Activated naive CD4-positive, alpha-beta T cell treated with anti-CD3 and anti-CD28 coated beads for 36 hours (primary cell): ENCODE measurements at places on chromosomes 7 and 10.

DNA sequence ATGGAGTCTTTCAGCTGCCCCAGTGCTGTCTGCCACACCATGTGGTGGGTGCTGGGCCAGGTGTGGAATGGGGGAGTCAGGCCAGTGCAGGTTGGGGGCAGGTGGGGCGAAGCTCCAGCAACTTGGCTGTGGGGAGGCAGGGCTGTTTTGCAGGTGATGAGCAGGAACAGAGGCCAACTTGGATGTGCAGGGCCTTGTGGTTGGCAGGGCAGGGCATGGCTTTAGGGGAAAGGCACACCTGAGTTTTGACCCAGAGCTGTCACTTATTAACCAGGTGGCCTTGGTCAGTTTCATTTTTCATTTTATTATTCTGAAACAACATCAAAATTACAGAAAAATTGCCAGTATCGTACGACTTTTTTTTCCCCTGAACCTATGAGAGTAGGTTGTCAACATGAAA is 1.1 kb upstream of the SFTPA2 start:
- DNase-seq = no peak

DNA sequence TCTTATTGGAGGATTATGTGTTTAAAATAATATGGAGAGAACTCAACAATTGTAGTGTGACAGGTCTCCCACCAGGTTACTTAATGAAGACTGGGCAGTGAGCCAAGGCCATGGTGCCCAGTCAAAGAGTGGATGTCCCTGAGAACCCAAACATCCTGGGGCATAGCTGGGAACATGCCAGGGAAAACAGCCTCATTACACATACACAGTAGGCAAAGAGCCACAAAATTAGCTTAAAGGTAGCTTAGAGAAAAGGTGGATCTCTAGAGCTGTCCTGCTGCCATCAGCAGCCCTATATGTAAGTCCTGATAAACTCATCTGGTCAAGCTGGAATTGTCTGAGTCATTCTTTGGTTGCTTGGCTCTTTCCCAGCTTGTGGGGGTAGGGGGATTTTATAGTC is 287.8 kb downstream of the PHF14 start:
- no peak for DNase-seq

- DNase-seq = no peak
Measured at GRCh38 chr10:105121743-105122142, 480.7 kb downstream of the SORCS3 start.

- DNase-seq = no peak
Measured at GRCh38 chr10:43041422-43042342, 35.2 kb upstream of the RET start.

DNA sequence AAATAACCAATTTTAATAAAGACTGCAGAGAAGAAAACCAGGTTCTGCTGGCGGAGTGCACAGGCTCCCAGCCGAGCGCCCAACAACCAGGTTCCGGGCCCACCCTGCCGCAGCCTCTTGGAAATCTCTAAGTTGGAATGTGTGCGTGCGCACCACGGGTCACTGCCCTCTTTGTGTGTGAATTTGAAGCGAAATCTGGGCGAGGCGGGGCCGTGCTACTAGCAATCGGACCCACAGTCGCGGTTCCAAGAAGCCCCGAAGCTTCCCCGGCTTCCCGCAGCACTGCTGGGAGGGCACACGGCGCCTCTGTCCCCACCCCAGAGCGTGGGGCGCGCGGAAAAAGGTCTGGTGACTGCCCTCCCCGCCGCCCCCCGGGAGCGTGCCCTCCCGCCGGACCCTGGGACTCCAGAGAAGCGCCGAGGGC is 666 bp upstream of the MAP3K8 start:
- DNase-seq = peak; percentile 54

- DNase-seq = no peak
Measured at GRCh38 chr7:85829817-85830432, 643.1 kb upstream of the SEMA3D start.

DNA sequence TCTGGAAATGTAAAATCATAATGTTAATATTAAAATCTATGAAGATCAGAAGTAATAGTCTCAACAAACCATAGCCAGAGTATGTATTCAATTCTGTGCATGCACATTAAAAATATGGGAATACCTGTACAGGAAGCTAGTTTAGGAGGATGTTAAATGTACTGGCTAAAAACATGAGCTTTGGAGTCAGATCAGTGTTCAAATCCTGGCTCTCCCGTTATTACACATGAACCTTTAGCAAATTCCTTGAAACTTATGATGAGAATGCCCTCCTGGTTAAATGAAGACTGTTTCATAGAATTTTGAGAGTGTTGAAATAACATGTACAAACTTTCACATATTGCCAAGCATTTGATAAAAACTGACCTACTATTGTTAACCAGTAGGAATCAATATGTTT is 4.6 kb downstream of the ARL4A start:
- DNase-seq = no peak

GRCh38 chr7:39248041-39248691 is 270.5 kb downstream of the POU6F2 start:
- no peak for DNase-seq

DNA sequence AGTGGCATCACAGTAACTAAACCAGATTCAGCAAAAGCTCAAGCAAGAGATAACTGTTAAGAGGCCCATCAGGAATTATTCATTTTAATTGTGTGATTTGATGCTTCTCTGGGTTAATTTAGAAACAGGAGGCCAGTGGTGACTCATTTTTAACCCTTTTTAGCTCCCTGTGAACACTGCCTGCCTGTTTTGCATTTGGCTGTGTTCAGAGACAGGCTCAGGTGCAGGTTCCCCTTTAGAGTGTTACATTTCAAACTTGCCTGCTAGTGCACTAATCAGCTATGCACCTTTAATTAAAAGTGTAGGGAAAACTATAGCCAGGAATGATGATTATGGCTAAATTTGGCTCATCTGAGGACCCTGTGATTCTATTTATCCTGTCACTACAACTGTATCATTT is 6.5 kb downstream of the STAMBPL1 start:
- DNase-seq = peak; percentile 53

DNA sequence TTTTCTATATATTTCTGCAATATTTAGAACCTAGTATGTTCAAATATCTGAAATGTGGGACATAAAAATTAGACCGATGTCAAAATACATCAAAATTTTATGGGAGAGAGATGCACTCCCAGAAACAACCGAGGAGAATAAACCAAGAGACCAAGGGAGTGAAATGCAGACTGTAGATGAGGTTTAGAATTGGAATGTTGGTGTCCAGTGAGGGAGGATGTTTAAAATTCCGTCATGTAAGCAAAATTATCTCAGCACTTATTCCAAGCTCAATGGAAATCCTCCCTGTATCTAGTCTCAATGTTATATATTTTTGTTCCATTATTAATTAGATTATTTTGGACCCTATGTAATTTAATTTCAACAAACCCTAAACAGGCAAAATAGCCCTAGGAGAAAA is 61.9 kb upstream of the MAGI2 start:
- no peak for DNase-seq

DNA sequence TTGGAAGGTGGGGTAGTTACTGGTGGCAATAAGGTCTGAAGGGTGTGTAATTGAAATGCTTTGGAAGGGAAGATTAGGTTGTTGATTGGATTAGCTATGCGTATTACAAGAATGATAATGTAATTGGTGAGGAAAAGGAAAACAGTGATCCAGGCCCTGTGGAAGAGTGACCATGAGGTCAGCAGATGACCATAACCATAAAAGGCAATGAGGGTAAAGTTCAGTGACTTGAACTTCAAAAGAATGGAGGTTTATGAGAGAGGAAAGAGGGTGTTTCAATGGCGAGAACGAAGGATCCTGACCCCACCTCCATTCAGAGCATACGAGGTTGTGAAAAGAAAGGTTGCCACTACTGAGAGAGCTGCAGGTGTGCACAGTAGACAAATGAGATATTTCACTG is 439.7 kb downstream of the CCSER2 start:
- no peak for DNase-seq

- DNase-seq = no peak
Measured at GRCh38 chr7:142814451-142814850, 40.4 kb upstream of the EPHB6 start.

DNA sequence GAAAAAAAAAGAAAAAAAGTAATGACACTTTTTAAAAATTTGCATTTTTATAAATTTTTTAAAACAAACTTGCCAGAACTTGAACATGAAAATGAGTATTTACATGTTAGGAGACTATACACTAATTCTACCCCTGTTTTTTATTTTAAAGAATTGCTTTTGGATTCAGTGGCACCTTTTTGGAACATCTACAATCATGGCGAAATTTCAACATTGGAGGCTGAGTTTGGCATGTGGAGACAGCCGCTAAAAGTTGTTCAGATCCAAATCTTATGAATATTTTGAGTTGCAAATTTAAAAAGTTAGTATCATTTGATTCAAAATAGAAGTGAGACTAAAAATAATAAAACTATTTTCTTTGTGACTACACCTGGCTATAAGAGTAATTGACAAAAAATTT is 804.2 kb downstream of the MAGI2 start:
- no peak for DNase-seq

GRCh38 chr10:62626817-62627216 is 177.7 kb upstream of the ADO start:
- no peak for DNase-seq

DNA sequence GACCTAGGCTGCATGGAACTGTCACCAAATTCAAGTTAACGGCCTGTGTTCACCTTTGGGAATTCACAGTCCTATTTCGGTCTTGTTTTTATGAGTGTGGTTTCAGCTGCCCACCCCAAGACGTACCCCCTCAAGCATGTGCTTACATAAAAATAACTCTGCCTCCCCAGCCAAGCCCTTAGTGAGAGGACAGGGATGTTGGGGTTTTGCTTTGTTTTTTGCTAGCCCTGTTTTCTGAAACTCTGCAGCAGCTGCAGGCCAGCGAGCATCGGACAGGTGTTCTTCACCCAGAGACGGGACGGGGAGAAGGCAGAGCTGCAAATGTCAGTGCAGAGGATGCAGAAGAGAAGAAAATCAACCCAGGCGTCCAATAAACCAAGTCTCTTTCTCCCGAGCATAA is 13.5 kb downstream of the CHST15 start:
- DNase-seq = no peak

GRCh38 chr7:14115701-14116100 is 126.2 kb upstream of the ETV1 start:
- no peak for DNase-seq

DNA sequence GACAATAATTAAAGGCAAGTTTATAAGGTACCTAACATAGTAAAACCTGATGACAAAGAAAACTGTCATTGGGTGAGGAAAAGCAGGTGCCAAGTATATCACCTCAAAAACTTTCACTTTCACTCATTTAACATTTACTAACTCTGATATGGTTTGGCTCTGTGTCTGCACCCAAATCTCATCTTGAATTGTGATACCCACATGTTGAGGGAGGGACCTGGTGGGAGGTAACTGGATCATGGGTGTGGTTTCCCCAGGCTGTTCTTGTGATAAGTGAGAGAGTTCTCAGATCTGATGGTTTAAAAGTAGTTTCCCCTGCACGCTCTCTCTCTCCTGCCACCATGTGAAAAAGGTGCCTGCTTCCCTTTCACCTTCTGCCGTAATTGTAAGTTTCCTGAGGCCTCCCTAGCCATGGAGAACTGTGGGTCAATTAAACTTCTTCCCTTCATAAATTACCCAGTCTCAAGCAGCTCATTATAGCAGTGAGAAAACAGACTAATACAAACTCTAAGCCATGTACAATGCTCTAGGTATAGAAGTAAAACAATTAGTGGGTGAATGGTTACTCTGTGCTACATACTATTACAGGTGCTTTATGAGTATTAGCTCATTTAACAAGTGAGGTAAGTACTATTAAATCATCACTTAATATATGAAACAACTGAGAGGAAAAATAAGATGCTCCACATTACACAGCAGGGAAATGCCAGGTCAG is 199.0 kb downstream of the CHCHD3 start:
- peak; percentile 65 for DNase-seq

DNA sequence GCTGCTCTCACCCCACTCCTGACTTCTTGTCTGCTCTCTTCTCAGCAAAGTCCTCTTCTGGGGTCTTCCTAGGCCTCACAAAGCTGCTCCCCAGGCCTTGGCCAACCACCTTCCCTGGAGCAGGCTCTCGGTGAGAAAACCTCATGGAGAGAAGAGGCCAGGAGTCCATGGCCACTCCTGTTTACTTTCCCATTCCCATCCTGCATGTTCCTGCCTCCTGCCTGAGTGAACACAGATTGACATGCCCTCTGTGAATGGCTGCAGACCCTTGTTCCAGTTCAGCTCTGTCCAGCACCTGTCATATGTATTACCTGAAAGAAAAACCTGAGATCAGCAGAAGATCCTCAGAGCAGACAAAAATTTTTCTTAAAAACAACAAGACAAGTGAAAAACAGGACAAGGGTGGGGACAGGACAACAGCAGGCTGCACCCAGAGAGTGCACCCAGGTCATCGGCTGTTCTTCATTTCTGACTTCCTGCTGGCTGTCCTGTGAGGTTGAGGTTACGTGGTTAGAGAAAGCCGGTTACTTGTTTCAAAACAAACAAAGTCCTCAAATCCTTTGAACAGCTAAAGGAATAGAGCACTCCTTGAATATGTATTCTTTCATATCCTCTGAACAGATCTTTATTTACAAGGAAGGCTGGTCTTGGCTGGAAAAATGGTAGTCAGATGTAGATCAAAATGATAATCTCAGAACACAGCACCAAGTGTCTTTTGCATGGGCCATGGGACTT is 34.0 kb upstream of the DLD start:
- peak; percentile 28 for DNase-seq

GRCh38 chr7:1291845-1292765 is 59.4 kb downstream of the UNCX start:
- no peak for DNase-seq

DNA sequence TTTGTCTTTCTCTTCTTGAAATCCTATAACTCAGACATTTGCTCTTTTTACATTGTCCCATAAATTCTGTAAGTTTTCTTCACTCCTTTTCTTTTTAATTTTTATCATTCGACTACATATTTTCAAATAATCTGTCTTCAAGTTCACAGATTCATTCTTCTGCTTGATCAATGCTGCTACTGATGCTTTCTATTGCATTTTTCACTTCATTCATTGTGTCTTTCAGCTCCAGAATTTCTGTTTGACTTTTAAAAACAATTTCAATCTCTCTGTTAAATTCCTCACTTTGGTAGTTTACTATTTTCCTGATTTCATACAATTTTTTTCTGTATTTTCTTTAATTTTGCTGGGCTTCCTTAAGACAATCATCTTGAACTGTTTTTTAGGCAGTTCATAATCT is 230.4 kb downstream of the HPSE2 start:
- DNase-seq = no peak

- no peak for DNase-seq
Measured at GRCh38 chr10:103852189-103852711, 3.1 kb downstream of the SH3PXD2A start.

DNA sequence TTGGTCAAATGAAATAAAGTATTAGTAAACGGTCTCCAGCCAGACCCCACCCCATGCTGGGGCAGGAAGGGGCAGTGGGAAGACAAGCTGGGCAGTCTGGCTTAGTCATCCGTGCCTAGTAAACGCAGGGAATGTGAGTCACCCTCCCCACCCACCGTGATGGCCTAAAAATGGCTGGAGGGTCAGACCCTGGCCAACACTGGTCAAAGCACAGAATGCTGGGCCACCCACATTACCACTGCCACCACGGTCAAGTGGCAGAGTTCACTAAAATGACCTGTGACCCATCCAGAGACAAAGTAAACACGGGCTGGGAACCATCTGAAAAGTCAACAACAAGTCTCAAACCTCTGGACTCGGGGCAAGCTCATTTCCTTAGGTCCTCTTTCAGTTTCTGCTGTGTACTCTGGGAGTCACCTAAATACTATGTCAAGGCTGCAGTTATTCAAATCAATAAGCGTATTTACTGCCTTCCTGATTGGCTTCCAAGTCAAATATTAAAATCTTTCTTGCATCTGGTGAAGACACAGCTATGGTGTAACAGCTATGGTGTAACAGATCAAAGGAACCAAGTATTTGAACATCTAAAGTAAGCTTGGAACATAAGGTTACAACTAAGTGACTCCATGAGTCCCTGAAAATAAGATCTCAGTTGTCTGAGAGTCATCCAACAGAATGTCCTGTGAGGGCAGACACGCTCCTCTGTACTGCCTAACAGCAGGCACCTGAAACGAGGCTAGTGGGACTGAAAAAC is 3.0 kb downstream of the ZFAND2A start:
- DNase-seq = no peak
